ENCODE measurements at places on chromosomes 11 and 22.

DNA sequence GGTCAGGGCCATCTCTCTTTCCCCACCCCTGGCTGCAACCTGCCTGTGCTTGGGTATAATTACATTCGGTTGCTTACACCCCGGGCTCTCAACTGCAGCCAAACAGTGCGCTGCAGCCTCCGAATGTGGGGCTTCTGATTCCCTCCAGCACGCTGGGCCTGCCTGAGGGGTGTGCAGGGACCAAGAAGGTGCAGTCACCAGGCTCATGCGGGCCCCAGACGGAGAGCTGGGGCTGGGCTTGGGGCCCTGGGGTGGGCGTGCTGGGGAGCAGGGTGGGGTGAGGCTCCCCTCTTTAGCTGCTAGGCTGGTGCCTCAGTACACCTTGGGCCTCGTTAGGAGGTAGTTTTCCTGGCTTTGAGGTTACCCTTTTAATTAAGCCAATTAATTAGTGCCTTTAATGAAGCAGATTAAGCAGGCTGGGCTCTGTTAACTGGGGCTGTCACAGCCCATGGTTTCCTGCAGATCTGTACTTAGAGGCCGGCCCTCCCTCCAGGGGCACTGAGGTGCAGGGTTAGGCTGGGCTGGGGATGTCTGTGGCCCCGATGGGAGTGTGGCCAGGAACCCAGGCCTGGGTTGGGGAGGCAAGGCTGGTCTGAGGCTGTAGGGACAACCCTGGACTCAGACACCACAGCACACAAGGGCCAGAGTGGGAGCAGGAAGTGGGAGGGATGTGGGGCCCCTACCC lies 17.3 kb downstream of the FLRT1 start:
- no peaks in the 10 kb centered on the region for H3K27me3 ChIP-seq
- no peaks in the 10 kb centered on the region for H3K4me1 ChIP-seq
- DNase-seq, result no peak
- H3K36me3 ChIP-seq, result no peaks in the 10 kb centered on the region
- H3K27ac ChIP-seq, result no peak overlapping the region
- H3K4me3 ChIP-seq, result no peak overlapping the region

DNA sequence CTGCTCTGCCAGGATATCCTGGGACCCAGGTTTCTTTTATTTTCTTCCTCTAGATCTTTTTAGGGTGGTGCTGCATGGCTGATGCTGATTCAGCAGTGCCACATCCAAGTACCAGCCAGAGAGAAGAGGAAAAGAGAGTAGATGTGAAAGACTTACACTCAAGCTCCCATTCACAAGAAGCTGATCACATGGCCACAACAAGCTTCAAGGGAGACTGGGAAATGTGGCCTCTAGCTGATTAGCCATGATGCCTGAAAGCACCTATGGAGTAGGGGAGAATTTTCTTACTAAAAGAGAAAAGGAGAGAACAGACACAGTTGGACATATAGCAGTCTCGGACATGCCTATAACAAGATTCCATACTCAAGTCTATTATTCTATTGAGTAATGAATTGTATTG lies 34.4 kb upstream of the FJX1 start:
- no peak overlapping the region for H3K27ac ChIP-seq
- H3K36me3 ChIP-seq, result no peaks in the 10 kb centered on the region
- peaks cover 14% of the 10 kb centered on the region for H3K27me3 ChIP-seq
- no peaks in the 10 kb centered on the region for H3K4me1 ChIP-seq
- no peak overlapping the region for H3K4me3 ChIP-seq

DNA sequence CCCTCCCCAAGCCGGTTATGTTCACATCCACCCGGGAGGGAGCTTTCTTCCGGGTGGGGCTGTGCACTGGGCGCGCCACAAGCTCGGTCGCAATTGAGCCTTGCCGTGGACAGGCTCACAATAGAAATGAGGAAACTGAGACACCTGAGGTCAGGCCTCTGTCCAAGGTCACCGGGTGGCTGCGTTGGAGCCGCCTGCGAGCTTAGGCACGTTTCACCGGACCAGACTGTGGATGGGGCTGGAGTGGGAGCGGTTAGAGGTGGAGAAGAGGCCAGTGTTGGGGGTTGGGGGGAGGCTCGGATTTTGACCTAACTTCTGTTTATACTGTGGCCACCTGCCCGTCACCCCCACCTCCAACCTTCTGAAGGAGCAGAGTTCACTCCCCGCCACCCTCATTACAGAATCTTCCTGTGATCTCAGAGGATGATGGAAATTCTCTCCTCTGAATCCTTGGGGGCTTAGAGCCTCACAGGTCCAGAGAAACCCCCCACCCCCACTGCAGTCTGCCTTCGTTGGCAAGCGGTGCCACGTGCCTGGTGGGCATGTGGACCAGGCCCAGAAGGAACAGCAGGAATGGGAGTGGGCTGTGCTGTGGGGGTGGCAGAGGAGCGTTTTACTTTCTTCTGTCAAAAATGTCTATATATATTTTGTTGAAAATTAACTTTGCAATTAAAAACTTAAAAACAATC lies 631 bp upstream of the NPTXR start:
- no peak for DNase-seq
- H3K4me3 ChIP-seq, result peak overlapping the region; percentile 36
- peaks cover 6% of the 10 kb centered on the region for H3K4me1 ChIP-seq
- no peak overlapping the region for H3K27ac ChIP-seq
- H3K27me3 ChIP-seq, result peaks cover 71% of the 10 kb centered on the region

DNA sequence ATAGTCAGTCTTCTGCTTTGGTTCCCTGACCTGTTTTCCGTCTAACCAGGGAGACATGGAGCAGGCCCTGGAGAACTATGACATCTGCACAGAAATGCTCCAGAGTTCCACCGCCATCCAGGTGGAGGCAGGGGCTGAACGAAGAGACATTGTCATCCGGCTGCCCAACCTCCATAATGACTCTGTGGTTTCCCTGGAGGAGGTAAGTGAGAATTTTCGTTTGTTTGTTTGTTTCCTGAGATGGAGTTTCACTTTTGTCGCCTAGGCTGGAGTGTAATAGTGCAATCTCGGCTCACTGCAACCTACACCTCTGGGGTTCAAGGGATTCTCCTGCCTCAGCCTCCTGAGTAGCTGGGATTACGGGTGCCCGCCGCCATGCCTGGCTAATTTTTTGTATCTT lies 52.9 kb downstream of the CABIN1 start:
- H3K4me1 ChIP-seq, result peaks cover 2% of the 10 kb centered on the region
- no peak overlapping the region for H3K27ac ChIP-seq
- no peak overlapping the region for H3K4me3 ChIP-seq
- no peaks in the 10 kb centered on the region for H3K27me3 ChIP-seq
- H3K36me3 ChIP-seq, result peaks cover 65% of the 10 kb centered on the region
- no peak for DNase-seq

DNA sequence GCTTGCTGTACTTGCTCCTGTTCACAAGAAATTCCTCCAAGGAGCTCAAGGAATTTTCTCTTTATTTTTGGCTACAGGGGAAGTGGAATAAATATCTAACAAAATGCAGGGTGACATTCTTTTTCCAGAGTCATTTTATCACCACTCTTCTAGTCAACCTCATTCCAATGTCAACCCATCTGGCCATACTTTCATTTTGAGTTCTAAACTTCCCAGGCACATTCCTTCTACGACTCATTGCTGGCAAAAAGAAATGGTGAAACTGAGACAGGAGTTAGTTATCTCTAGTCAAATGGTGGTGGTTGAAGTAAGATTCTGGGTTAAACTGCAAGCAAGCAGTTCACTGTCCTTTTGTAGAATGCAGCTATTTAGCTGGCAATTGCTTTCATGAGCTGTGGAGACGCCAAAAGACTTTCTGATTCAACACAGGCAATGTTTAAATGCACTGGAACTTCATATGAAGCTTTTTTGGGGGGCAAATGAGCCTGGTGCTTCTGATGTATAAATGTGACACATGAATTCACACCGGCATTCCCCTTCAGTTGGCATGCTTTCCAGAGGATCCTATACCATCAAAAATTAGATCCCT lies 304.6 kb downstream of the CADM1 start:
- H3K36me3 ChIP-seq, result no peaks in the 10 kb centered on the region
- H3K4me1 ChIP-seq, result peaks cover 25% of the 10 kb centered on the region
- H3K27me3 ChIP-seq, result peaks cover 11% of the 10 kb centered on the region
- no peak for DNase-seq

DNA sequence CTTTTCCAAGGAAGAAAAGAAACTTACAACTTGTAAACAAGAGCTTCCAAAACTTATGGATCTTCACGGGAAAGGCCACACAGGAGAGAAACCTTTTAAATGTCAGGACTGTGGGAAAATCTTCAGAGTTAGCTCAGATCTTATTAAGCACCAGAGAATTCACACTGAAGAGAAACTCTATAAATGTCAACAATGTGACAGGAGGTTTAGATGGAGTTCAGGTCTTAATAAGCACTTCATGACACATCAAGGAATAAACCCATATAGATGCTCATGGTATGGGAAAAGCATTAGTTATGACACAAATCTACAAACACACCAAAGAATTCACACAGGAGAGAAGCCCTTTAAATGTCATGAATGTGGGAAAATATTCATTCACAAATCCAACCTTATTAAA lies 32.4 kb downstream of the GAB2 start:
- peaks cover 89% of the 10 kb centered on the region for H3K36me3 ChIP-seq
- no peaks in the 10 kb centered on the region for H3K27me3 ChIP-seq
- no peak overlapping the region for H3K4me3 ChIP-seq
- H3K4me1 ChIP-seq, result peaks cover 31% of the 10 kb centered on the region
- DNase-seq, result no peak

DNA sequence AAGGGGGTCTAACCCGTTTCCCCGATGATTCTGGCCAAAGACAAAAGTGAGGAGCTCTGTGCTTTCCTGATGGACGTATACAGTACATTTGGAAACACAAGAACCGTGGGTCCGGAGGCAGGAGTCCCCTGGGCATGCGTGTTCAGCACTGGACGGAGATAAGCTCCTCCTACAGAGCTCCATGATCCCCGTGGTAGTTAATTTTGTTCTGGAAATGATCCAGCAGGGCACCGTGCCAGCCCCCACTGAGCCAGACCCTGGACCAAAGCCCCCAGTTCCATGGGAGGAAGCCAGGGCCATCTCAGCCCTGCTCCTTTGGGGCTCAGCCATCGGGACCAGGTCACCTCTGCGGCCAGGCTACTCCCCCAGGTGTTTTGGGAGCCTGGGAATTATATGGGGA lies 83.3 kb downstream of the TRMU start:
- H3K4me1 ChIP-seq, result no peaks in the 10 kb centered on the region
- DNase-seq, result no peak
- no peak overlapping the region for H3K27ac ChIP-seq
- H3K27me3 ChIP-seq, result no peaks in the 10 kb centered on the region
- no peaks in the 10 kb centered on the region for H3K36me3 ChIP-seq
- H3K4me3 ChIP-seq, result no peak overlapping the region

- H3K27me3 ChIP-seq, result no peaks in the 10 kb centered on the region
- H3K36me3 ChIP-seq, result peaks cover 42% of the 10 kb centered on the region
- H3K4me3 ChIP-seq, result peak overlapping the region; percentile 37
- H3K4me1 ChIP-seq, result peaks cover 65% of the 10 kb centered on the region
Measured at GRCh38 chr22:36351921-36352802, 35.6 kb downstream of the MYH9 start.

GRCh38 chr22:49368976-49369725 lies 458.5 kb downstream of the BRD1 start:
- DNase-seq, result no peak
- no peak overlapping the region for H3K4me3 ChIP-seq
- no peaks in the 10 kb centered on the region for H3K36me3 ChIP-seq
- H3K4me1 ChIP-seq, result no peaks in the 10 kb centered on the region
- H3K27me3 ChIP-seq, result no peaks in the 10 kb centered on the region

DNA sequence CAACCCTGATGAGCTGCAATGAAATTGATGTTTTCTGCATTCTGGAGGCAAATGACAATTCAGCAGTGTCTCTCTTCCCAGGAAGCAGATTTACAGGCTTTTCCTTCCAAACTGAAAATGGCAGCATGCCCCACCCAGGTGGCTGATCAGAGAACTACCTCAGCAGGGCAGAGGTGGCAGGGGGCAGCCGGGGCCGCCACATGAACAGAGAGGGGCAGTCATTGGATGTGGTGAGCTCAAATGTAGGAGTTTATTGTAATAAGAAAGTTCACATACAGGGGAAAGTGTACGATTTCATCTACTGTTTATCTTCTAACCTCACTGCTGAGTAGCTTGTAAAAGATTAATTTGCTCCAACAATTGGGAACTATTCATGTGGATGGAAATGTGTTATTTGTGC lies 15.7 kb upstream of the PARVA start:
- peaks cover 1% of the 10 kb centered on the region for H3K36me3 ChIP-seq
- DNase-seq, result no peak
- H3K27ac ChIP-seq, result no peak overlapping the region
- peaks cover 10% of the 10 kb centered on the region for H3K27me3 ChIP-seq
- peaks cover 22% of the 10 kb centered on the region for H3K4me1 ChIP-seq

DNA sequence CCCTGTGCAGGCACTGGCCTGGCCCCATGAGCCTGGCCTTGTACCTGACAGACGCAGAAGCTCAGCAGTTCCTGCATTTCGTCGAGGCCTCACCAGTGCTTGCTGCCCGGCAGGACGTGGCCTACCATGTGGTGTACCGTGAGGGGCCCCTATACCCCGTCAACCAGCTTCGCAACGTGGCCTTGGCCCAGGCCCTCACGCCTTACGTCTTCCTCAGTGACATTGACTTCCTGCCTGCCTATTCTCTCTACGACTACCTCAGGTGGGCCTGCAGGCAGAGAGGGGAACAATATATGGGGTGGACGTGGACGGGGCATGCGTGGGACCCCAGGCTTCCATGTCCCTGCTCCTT lies 4.9 kb downstream of the LARGE2 start:
- no peak overlapping the region for H3K4me3 ChIP-seq
- H3K27ac ChIP-seq, result peak overlapping the region; percentile 8
- peaks cover 20% of the 10 kb centered on the region for H3K27me3 ChIP-seq
- peaks cover 4% of the 10 kb centered on the region for H3K36me3 ChIP-seq
- H3K4me1 ChIP-seq, result peaks cover 21% of the 10 kb centered on the region
- DNase-seq, result no peak

GRCh38 chr11:100927579-100927978 lies 202.0 kb downstream of the PGR start:
- peaks cover 3% of the 10 kb centered on the region for H3K4me1 ChIP-seq
- no peak overlapping the region for H3K27ac ChIP-seq
- no peak for DNase-seq
- no peaks in the 10 kb centered on the region for H3K27me3 ChIP-seq
- no peaks in the 10 kb centered on the region for H3K36me3 ChIP-seq

DNA sequence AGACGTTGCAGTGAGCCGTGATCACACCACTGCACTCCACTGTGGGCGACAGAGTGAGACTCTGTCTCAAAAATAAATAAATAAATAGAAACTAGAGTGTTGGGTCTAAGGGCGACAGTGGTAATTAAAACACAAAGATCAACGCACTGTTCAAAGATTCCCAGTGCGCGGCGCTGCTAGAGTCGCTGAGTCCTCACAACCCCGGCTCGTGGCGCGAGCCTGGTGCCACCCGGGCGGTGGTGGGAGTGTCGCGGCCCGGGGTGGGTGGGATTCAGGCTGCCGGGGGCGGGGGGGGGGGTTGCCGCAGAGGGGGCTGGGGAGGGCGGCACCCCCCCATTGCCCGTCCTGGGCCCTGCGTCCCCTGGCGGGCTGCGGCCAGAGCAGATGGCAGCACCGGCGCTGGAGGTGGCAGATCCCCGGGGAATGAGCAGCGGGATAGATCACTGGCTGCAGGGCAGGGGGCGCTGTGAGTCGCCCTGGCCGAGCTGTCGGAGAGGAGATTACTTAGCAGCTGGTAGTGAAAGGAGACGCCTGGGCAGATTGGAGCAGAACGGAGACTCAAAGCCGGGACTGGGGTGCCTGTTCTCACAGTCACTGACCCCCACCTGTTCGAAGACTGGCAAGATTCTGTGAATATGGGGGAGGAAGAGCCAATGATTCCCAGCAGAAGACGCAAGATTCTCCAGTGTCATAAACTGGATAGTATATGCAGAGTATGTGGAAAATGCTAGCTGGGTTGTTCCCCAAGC lies 30.2 kb upstream of the APOBEC3A start:
- DNase-seq, result peak; percentile 42
- peaks cover 3% of the 10 kb centered on the region for H3K4me1 ChIP-seq
- H3K36me3 ChIP-seq, result no peaks in the 10 kb centered on the region
- H3K27ac ChIP-seq, result no peak overlapping the region

- H3K27me3 ChIP-seq, result peaks cover 4% of the 10 kb centered on the region
- no peaks in the 10 kb centered on the region for H3K4me1 ChIP-seq
- no peak overlapping the region for H3K4me3 ChIP-seq
- H3K36me3 ChIP-seq, result no peaks in the 10 kb centered on the region
- no peak for DNase-seq
Measured at GRCh38 chr22:20156042-20156389, 5.2 kb upstream of the CCDC188 start.
